ENCODE measurements at places on chromosomes 11 and 22. TPM values are rescaled to one million over a fixed set of nuclear protein-coding genes. Genes with fewer than 3 reads are reported as not detected.
A peak's percentile ranks its signal among the peaks of the same experiment; 100 is the strongest.

DNA sequence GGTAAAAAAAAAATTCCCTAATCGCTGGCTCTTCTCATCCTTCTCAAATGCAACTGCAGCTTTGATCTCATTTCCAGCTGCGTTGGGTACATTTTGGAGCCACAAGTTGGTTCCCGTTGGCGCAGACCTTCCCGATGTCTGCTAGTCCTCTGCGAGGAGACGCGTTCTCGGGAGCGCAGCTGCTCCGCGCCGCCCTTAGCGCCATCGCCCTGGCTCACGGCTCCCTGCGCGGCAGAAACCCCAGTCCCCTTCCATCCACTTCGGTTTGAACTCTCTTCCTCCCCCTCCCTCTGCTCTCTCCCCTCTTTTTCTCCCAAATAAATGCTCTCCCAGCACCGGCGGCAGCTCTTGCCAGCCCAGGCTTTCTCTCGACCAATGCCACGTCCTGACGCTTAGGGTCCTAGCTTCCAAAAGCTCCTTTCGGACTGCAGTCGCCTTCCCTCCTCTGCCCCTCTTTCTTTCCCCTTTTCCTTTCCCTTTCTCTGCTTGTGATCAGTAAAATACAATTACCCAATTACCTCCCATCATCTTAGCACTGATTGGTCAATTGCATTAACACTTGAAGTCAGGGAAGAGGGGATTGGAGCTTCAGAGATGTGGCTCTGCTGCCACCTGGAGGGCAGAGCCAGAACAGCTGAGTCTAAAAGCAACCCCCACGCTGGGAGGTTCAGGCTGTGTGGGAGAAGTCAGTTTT is 1165.7 kb downstream of the LRRC4C start:
- peaks cover 5% of the 10 kb centered on the region for H3K27me3 ChIP-seq
- H3K27ac ChIP-seq = no peak overlapping the region
- peaks cover 21% of the 10 kb centered on the region for H3K4me1 ChIP-seq
- peak overlapping the region; percentile 86 for H3K4me3 ChIP-seq
- peak; percentile 71 for DNase-seq

TECTA gene
- 0.14 TPM for total RNA-seq

GRCh38 chr11:123570939-123571580 is 83.4 kb downstream of the SCN3B start:
- H3K4me3 ChIP-seq = no peak overlapping the region
- DNase-seq = no peak
- H3K36me3 ChIP-seq = no peaks in the 10 kb centered on the region
- H3K4me1 ChIP-seq = peaks cover 43% of the 10 kb centered on the region
- H3K27me3 ChIP-seq = peaks cover 6% of the 10 kb centered on the region
- no peak overlapping the region for H3K27ac ChIP-seq

ELMOD1 gene
- 0.39 TPM for total RNA-seq

MS4A15 gene
- total RNA-seq = not detected

DNA sequence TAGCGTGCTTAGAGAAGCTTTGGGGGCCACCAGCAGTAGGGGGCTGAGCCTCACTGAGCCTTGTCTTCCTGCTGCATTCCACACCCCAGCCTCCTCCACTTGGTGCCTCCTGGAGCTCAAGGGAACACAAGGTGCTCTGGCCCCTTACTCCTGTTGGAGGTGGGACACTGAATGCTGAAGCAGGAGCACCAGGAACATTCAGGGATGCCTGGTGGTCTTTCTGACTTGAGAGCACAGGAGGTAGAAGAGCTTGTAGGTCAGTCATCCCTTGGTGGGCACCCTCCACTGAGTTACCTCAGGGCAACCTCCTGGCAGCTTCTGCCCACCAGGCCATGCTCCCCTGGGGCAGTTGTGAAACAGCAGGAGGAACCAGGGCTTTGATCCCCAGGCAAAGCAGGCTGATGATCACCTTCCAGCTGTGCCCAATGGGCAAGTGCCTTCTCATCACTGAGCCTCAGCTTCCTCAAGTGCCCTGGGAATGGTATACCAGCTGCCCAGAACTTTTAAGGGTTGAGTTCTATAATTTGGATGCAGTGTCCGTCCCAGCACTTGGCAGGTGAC is 50.1 kb downstream of the CABIN1 start:
- DNase-seq = no peak
- peaks cover 51% of the 10 kb centered on the region for H3K36me3 ChIP-seq
- H3K27me3 ChIP-seq = no peaks in the 10 kb centered on the region

DNA sequence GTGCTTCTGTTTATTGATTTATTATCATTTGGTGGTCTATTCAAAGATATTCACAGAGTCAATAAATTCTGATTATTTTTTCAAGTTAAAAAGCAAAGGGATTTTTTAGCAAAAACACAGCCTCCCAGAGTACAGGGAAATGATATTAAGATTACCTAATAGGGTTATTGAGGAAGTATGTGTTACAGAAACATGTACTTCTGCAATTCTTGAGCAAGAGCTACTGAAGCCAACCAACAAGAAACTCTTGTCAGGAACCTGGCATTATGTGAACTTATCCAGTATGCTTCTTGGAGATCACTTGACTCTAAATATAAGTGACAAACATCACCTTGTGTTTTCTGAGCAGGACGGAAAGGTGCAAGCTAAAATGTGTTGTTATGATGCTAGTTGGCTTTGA is 42.0 kb upstream of the CARD18 start:
- H3K27ac ChIP-seq = no peak overlapping the region
- H3K36me3 ChIP-seq = no peaks in the 10 kb centered on the region
- H3K4me1 ChIP-seq = peaks cover 34% of the 10 kb centered on the region
- H3K27me3 ChIP-seq = no peaks in the 10 kb centered on the region

DNA sequence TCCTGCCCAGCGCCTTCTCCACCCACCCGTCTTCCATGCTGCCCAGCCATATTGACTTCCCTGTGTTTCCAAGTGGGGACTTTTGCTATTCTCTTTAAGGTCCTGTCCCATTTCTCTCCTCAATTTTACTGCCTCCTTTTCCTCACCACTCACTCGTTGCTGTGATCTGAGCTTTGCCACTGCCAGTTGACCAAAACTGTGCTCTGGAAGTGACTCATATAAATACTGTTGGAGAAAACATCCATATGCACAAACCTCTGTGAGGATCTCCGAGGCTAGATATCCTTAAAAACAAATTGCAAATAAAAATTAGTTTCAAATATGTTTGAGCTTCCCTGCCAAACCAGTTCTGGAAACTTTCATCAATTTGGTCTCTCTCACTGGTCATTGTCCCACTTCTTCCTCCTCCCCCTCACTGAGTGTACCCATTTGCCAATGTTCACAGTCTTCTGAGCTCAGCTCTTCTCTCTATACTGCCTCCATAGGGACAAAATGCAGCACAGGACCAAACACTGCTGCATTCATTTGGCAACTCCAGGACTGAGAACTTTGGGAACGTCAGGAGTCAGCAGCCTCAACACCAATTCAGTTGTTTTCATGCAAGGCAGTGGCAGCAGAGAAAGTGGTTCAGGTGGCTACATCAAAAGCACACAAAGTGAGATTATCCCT is 34.0 kb upstream of the MMP13 start:
- H3K27me3 ChIP-seq = no peaks in the 10 kb centered on the region
- H3K4me1 ChIP-seq = peaks cover 67% of the 10 kb centered on the region
- H3K4me3 ChIP-seq = peak overlapping the region; percentile 61
- peaks cover 5% of the 10 kb centered on the region for H3K36me3 ChIP-seq

GRCh38 chr11:36635066-36635862 is 37.2 kb upstream of the RAG2 start:
- no peak overlapping the region for H3K4me3 ChIP-seq
- H3K36me3 ChIP-seq = peaks cover 9% of the 10 kb centered on the region
- no peak for DNase-seq
- no peaks in the 10 kb centered on the region for H3K4me1 ChIP-seq

All from HFFc6 (cell line).